ENCODE measurements at places on chromosomes 11 and 22.
A peak's percentile ranks its signal among the peaks of the same experiment; 100 is the strongest.

DNA sequence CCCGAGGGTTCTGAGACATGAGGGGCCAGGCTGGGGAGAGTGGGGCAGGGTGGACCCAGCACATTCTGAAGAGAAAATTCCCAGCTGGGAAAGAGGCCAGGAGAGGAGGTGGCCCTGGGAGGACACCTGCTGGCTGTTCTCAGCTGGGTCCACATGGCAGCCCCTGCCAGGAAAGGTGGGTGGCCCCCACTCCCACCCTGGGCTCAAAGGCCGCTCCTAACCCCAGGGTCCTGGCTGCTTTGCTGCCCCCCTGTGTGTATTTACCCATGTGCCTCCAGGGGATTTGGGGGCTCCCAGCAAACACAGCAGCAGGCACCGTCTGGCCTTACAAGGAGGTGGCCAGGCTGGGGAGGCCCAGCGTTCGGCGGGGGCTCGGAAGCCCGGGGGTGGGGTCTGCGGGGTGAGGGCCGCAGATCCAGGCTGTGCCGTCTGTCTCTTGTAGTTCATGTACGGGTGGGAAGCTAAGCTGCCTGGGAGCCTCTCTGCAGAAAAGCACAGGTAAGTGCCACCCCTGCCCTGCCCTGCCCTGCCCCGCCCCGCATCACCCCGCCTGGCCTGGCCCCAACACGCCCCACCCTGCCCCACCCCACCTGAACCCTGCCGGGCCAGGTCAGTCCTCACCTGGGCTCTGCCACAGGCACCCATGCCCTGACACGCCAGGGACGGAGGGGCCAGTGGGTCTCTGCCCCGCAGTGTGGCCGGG lies 10.6 kb downstream of the MUC5B start:
- DNase-seq: peak; percentile 4

DNA sequence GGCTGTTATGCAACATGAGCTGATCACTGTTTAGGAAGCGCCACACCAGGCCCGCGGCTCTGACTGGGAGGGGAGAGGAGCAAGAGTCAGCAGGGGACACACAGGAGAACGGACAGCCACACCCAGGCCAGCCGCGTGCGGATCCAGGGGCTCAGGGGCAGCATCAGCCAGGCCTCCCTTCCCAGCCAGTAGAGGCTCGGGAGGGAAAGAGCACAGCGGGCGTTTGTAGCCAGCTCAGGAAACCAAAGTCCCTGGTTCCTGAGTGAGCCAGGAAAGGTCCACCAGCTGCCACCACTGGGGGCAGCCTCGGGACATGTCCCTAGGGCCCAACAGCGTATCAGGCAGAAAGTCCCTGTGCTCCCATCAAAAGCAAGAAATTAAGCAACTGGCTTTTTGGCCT lies 71.8 kb upstream of the PITPNB start:
- DNase-seq: peak; percentile 81

DNA sequence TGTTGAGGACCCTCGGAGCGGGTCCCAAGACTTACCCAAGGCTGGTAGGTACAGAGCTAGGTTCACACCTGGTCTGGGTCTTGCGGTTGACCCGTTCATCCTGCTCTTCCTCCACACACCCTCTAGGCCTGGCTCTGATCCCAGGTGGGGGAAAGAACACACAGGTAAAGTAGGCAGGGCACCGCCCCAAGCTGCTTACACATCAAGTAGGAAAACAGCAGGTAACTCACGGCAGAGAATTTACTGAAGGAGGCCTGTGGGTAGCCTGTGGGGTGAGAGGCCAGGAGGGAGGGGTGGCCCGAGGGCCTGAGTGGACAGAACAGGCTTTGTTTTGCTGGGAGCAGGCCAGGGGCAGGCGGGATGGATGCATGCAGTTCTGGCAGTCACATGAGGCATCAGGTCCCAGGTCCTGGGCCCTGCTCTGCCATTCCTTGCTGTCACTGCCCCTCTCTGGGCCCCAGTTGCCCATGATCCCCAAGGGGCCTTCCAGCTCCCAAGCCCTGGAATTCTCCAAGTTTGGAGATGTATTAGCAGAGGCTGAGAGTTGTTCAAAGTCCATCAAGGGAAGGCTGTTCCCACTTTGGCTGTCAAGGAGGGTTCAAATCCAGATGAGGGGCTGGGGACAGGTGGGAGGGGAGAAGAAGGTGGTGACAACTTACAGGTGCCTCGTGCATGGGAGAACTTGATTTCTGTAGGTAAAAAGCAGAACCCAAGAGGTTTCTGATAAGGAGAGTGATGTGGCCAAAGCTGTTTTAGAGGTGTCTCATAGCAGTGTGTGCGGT lies 5.7 kb downstream of the TSKU start:
- no peak for DNase-seq

- no peak for DNase-seq
These were observed 181.0 kb downstream of the MN1 start for GRCh38 chr22:27620367-27621154.

DNA sequence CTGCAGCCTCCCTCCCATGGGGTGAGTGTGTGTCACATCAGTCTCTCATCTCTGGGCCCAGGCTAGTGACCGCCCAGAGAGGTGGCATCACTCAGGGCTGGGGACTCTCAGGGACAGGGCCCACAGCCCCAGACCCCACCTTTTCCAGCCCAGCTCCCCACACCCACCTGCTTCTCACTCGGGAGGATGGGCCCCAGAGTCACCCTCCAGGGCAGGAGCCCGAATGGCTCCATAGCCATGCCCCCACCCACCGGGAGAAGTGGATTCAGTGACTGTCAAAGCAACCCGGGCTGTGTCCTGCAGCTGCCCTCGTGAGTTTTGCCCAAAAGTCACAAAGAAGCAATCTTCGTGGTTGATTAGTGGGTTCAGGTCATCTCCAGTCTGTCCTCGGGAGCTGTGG lies 26.0 kb downstream of the PARVG start:
- no peak for DNase-seq

DNA sequence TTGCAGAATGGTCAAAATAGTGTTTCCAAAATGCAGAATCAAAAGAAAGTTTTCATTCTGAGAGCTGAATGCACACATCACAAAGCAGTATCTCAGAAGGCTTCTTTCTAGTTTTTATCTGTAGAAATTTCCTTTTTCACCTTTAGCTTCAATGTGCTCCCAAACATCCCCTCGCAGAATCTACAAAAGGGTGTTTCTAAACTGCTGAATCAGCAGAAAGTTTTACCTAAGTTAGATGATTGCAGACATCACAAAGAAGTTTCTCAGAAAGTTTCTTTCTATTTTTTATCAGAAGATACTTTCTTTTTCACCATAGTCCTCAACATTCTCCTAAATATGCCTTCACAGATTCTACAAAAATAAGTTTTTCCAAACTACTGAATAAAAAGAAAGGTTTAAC lies 239.8 kb downstream of the OR4A5 start:
- DNase-seq: no peak

DNA sequence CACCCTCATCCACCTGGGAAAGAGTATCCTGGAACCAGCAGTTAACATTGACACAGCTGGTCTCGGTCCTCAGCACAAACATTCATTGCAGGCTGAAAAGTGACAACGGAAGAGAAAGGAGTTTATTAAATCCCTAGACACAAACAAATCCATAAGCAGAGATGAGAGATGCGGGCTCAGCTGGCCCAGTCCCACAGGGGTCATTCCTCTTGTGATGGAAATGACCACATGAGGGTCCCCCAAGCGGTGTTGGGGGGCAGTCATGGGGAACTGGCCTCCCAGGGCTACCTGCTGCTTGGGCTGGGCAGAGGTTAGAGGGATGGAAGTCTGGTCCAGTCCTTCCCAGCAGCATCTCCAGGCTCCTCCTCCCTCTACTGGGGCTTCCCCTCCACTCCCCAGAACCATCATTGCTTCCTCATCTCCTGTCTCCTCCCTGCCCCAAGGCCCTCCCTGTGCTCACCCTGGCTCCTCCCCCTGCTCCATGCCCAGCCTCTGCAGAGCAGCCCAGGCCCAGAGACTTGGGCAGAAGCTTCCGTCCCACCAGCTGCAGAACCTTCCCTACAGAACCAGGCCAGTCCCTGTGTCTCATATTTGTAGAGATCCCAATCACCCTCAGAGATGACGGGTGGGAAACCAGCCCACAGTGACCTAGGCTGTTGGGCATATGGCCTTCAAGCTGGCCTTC lies 5.4 kb upstream of the IGLL5 start:
- DNase-seq: no peak

- DNase-seq: no peak
These were observed 5.4 kb upstream of the MIF start for GRCh38 chr22:23888615-23889401.

DNA sequence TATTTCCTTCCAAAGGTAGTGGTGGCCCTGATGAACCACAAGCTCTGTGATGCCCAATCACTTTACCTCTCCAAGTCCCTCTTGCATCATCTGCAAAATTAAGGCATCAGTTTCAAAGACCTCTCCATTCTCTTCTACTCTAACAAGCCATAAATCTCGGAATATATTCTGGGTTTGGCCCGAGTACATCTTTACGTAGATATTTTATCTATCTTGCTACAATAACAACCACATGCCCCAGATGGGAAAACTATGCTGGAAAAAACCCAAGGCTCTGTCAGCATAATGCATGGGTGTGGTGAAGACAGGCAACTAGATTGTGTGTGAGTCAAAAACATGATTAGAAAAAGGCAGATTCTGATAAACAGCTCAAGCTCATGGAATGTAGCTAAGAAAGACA lies 228.2 kb upstream of the BLID start:
- no peak for DNase-seq

DNA sequence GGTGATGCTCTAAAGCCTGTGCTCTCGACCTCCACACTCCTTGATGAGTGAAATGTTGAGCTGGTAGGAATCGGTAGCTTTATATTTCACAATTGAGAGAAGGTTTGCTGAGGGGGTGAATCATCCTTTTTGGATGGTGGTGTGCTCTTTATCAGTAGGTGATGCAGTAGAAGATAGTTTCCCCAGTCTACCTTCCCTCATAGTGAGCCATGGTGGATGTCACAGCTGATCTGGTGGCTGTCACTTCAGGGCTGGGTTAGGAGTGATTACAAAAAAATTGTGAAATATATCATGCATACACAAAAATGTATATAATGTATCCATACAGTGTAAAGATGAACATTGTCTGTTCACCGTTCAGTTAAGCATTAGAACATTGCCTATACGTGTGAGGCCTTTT lies 105.3 kb downstream of the GRAMD1B start:
- DNase-seq: no peak

DNA sequence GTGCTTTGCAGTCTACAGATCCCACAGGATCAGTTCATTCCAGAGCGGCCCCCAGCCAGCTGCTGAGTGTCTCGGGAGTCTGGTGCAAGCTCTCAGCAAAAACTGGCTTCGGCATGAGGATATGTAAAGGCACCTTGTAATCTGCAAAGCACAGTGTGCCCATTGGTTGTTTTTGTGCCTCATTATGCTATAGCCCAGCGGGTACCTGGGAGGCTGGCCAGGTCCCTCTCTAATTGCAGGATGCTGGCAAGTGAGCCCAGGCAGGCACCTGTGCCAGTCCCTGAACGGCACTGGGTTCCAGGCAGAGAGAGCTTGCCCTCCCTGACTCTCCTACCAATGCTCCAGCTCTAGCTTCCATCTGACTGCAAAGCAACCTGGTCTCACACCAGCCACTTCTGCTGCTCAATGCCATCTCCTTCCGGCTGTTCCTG lies 128.7 kb downstream of the DSCAML1 start:
- DNase-seq: no peak

- no peak for DNase-seq
These were observed 43.5 kb downstream of the CBL start for GRCh38 chr11:119249671-119250010.

DNA sequence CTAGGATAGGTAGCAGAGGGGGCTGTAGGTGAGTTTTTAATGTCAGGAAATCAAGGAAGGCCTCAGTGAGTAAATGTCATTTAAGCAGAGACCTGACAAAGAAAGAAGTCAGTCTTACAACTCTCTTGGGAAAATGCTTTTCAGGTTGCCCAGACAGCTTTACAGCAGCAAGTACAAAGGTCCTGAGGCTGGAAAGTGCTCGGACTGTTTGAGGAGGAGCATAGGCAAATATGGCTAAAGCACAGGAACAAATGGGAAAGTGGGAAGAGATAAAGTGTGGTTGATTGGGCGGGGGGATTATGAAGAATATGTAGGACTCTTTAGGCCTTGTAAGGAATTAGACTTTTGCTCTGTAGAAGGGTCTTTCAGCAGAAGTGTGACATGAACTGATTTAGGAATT lies 125.4 kb downstream of the ARHGAP42 start:
- DNase-seq: no peak

- no peak for DNase-seq
These were observed 37.3 kb downstream of the FLI1 start for GRCh38 chr11:128731041-128731663.

DNA sequence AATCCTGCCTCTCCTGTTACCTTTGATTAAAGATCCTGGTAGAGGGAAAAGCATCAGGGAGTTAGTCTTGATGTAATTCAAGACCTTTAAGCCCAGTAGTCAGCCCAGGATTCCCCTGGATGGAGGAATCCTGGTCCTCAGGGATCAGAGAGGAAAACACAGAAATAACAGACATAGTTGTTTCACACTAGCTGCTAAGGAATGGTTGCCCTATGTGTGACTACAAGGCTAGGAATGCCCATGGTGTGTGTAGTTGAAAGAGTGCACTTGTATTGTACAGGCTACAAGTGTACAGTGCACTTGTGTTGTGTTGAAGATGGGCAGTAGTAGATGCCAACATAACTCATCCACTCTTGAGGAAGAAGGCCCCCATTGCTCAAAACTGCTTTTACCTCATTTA lies 226.8 kb downstream of the AASDHPPT start:
- no peak for DNase-seq

GRCh38 chr11:86671531-86672006 lies 847 bp downstream of the ME3 start:
- DNase-seq: peak; percentile 88

DNA sequence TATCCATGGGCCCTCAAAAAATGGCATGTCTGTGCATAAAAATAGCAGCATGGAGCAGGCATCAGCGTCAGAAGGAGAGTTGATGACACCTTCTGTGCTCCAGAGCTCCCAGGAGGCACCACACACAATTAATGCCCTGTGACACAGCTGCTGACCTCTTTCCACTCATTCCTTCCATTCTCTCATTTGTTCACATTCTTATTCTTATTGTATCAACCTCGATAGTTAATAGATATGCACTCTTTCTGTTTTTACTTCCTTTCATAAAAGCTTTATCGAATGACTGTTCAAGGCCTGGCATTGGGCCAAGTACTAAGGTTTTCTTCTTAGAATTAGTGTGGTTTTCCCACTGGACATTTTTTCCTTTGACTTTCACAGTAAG lies 266.0 kb upstream of the MTNR1B start:
- DNase-seq: no peak

DNA sequence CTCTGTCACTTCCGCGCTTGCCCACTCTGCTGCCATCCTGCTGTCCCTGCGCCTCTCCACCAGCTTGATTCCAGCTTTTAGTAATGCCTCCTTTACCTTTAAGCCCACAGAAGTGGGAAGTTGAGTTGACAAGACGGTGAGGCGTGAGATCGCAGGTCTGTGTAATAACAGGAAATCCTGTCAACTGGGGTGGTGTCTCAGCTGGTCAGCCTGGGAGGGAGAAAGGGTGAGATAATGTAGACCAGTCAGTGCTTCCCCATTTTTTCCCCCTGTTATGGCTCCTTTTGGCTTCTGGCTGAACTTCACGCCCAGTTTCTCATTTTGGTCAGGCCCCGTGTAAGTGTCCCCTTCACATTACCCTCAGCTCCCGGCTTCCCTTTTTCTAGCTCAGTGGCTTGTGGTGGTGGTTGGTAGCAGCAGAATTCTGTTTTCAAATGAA lies 98.9 kb downstream of the TRAF6 start:
- no peak for DNase-seq

Measured in left ventricle myocardium inferior (tissue), 1 donor.